ENCODE measurements at places on chromosomes 1 and 21.

DNA sequence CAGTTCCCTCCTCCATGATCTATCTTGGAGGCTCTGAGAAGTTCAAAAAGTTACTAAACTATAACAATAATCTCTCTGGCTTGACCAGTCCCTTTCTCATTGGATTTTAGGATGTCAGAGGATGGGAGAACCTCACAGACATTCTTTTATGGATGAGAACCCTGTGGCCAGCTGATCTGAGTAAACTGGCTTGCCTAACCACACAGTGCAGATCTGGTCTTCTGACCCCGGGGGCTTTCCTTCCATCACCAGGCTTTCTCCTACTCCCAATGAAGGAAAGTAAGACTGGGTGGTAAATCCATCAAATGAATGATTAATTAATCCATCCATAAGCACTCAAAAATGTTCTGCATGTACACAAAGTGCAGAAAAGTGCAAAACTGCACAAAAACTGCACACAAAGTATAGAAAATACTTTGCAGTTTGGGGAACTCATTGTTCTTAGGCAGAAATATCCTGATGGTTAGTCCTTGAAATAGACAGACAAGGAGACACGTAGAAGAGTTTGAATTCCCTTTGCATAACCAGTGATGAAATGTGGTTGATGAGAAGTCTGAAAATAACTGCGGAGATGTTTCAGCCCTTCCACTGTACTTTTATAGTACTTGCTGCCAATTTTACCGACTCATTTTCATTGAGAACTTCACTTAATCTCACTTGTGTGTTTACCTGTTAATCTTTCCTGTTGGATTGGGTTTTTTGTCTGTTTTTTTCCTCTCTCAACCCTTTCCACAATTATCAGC lies 2.5 kb upstream of the F3 start:
- no peak for DNase-seq

- no peak for DNase-seq
These were observed 95.0 kb upstream of the VAV3 start for GRCh38 chr1:108059945-108060344.

GRCh38 chr1:4611563-4612341 lies 42.7 kb upstream of the AJAP1 start:
- DNase-seq: no peak

DNA sequence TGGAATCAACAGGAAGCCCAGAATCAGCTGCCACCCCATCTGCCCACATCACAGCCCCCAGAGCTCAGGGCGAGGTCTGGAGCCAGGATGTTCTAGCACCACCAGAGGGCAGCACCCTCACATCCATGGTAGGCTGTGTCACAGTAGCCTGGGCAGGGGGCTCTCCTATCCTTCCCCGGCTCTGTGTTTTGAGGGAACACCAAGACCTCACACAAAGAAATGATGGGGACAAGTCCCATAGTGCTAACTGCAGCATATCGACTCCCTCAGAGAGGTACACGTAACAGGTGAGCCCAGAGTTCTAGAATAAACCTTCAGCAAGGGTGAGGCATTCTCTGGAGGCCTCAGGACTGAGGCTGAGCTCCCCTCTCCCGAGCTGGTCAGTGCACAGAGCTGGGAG lies 2.3 kb upstream of the KCNC4 start:
- peak; percentile 74 for DNase-seq

DNA sequence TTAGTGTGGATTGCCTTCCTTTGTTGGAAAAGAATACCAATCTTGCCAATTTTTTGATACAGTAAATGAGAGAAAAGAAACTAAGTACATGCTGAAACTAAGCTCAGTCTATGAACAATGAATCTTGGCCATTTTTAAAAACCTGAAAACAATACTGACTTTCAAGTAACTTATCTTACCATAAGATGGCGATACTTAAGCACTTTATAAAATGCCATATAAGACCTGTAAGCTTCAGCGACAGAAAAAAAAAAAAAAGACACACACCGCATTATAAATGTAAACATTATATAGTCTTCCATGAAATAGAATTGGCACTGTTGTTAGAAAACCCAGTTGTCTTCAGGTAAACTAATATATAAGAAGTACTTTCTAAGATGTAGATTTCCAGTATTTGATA lies 3.0 kb downstream of the OLFM3 start:
- no peak for DNase-seq

DNA sequence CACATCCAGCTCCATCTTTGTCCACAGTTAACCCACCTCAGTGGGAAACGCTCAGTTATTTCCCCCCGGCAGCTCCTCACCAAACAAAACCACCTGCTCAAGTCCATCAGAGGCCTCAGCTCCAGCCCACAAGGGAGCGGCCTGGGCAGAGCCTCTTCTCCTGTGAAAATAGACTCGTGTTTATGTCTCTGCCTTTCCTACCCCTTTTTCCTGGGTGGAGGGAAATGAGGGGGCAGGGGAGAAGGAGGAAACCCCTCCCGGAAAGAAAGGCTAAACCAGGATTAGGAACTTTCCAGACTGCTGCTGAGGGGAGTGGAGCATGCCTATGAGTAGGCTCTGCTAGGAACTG lies 81.6 kb downstream of the PAX7 start:
- DNase-seq: no peak

DNA sequence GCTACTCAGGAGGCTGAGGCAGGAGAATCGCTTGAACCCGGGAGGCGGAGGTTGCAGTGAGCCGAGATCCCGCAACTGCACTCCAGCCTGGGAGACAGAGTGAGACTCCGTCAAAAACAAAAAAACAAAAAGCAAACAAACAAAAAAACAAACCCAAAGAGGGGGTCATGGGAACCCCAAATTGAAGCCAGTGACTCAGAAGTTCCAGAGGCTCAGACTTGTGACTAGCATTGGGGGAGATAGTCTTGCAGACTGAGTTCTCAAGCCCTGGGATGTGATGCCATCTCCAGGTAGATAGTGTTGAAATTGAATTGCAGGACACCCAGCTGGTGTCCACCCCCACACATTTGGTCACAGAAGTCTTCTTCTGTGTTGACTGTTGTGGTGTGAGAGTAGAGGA lies 24.9 kb upstream of the ENO1 start:
- DNase-seq: no peak

DNA sequence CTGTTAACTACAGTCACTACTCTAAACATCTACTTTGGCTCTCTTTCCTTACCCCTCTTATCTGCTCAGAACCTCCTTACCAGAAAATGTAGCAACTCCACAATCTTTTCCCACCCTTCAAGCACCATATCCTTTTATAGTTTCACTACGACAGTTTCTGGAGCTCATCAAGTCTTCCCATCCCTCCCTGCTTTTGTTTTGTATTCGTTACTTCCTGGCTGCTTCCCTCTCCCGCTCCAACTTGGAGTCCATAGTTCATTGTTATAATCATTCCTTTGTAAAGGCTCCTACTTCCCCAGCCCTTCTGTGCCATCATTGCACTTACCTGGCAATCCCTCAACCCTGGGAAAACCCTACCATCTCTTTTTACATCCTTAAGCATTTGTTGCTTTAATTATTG lies 18.0 kb downstream of the MPZL1 start:
- DNase-seq: no peak

- peak; percentile 55 for DNase-seq
These were observed 17.0 kb downstream of the DHRS3 start for GRCh38 chr1:12600880-12601633.

GRCh38 chr1:209733409-209734192 lies 22.3 kb upstream of the TRAF3IP3 start:
- no peak for DNase-seq

GRCh38 chr1:114610546-114611245 lies 29.3 kb upstream of the BCAS2 start:
- no peak for DNase-seq

DNA sequence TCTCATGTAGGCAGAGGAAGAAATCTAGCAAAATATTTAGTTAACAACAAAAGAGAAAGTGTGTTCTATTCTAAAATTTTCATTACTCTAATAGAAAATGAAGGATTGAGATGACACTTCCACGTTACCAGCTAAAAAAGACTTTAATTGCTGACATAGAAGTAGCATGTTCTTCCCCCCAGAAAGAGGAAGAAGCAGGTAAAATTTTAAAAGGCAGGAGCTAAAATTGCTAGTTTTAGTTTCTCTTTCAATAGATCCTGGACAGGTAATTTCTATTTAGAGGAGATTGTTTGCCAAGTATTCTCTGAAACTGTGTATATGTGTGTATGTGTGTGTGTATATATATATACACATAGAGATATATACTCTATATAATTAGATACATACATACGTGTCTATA lies 248.1 kb upstream of the FMN2 start:
- DNase-seq: no peak

DNA sequence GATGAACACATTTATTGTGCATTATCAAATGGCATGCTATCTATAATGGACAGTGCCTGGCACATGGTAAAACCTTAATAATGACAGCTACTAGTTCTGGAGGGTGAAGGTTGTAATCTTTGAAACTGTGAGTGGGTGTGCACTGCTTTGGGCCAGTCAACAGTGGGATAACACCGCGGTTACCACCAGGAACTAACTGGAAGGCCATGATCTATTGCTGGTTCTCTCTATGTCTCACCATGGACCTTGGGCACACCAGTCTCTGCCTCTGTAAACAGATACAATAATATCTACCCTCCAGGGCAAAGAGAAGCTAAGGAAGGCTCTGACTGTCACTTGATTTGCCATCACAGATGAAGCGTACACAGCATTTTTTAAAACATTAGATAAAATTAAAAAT lies 198.6 kb upstream of the ESRRG start:
- no peak for DNase-seq

GRCh38 chr1:85179522-85179921 lies 21.3 kb downstream of the SYDE2 start:
- no peak for DNase-seq

- no peak for DNase-seq
These were observed 252.5 kb downstream of the SIPA1L2 start for GRCh38 chr1:232377494-232377770.

DNA sequence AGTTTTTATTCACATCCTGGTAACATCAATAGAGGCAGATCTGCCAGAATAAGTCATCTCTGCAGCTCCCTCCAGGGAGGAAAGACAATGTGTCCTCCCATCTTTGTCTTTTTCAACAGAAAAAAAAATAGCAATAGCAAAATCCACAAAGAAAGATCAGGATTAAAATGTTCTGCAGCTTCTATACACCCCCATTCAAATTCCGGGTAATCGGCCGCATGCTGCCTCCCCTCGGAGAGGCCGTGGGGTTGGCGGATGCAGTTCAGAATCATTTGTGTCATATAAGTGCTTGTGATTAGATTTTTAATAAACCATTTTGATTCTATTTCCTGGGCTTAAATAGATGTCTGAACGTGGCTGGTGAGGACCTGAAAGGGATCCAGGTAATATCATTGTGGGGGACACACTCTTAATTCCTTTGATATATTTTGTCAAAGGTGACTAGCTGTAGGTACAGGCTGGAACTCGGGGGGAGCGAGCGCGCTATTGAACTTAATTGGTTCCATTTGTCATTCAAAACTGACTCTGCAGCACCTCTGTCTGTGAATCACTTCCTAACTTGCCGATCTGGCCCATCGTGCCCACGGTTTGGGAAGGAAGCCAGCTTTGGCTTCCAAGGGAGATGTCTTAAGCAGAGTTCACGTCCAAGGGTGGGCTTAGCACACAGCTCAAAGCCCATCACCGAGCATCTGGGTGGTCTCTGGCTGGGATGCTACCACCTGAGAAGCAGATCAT lies 85.6 kb upstream of the ARHGEF16 start:
- DNase-seq: no peak

DNA sequence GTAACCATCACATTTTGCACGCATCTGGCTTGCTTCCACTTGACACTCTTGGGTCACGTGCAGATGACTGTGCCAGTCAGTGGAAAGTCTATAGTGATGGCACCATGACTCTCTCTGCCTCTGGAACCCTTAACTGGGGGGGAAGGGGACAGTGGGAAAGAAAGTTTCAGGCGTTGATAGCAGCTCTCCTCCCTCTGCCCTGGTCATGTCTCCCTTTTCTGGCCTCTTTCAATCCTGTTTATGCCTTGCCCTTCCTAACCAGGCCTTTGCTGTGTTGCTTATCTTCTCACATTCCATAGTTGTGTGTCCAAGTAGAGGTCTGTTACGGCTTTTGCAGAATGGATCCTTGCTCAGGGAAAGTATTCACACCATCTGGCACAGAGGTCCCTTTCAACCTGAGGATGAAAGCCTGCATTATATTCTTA lies 93.5 kb downstream of the NRDC start:
- no peak for DNase-seq

DNA sequence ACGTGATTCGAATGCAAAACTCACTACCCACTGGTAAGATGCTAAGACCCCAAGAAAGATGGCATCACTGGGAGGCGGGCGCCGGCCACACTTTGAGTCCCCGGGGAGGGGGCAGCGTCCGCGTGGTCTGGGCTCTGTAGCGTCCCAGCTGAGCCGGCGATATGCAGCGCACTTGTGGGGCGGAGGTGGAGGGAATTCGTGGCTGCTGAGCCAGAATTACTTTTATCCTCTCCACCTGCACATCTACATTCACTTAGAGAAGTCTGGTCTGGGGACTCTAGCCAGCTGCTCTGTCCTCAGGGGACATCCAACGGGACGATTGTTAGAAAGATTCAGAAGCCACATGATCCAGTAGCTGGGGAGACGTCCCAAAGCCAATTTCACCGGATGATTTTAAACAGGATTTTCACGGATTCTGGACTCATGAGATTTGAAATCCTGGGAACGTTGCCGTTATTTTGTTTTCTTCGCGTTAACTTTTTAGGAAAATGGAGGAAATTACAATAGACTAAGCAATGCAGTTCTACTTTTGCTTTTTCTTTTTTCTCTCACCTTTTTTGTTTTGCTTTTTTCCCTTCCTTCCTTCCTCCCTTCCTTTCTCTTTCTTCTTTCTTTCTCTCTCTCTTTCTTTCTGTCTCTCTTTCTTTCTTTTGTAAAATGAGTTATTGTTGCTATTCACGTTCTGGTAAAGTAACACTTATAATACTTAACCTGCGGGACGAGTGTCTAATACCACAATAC lies 1.3 kb downstream of the JAM2 start:
- DNase-seq: no peak

DNA sequence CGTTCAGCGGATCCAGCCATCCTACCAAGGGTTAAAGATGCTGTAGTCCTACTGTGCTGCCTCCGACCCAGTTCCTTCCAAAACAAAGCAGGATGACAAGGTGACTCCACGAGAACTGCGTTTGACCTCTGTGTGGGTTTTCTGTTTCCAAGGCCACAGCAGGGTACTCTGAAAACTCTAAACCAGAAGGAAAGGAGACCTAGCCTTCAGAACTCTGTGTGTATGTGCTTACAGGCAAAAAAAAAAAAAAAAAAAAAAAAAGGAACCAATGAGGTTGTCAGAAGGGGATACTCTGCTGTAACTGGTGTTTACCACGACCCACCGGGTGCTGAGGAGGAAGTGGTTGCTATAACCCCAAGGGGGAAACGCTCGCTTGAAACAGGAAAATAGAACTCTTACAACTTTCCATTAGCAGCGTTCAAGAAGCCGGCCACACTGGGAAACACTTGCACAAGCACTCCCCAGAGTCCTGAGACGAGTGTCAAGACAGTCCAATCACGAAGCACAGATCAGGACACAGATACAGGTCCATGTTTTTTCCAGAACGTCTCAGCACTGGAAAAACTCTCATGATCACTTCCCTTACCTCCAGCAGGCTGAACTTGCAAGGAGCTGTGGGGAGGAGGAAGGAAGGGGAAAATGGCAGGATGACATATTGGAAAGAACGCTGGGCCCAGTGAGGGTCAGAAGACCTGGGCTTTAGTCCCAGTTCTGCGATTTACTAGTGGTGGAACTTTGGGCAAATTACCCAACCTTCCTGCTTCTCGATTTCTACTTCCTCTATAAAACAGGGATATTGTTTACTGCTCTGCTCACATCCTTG lies 64.0 kb downstream of the ITPKB start:
- peak; percentile 87 for DNase-seq

GRCh38 chr1:29264773-29265389 lies 28.6 kb downstream of the PTPRU start:
- no peak for DNase-seq
